ENCODE measurements at places on chromosomes 16 and 17.
A peak's percentile ranks its signal among the peaks of the same experiment; 100 is the strongest.

GRCh38 chr17:16662936-16663335, 9.3 kb upstream of the ZNF624 start:
- DNase-seq, result no peak

DNA sequence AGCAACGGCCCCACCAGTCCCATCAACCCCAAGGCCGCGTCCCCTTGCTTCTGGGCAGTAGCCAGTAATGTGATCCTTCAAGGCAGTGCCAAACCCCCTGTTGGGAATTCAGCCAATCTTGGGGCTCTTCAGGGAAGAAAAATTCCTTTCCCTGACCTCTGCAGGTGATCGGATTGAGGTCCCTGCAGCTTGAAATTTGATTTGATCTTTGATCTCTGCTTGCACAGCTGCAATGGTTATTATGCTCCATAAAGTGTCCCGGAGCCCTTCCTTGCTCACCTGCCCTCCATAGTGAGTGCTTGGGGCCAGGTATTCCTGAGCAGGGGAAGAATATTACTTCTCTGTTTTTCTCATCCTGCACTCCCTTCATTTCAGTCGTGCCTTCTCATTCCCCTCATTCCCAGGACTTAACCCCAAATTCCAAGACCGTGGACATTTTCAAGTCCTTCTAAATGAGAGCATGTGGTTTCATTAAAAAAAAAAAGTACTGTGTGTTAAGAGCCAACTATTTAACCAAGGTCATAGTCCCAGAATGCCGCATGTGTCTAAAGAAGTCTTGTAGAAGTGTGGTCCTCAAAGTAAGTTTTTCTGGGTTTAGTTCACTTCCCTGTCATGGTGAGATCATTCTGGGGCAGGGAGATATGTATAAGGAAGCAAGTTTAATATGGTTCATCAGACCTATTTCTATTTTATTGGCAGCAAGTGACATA, 56.3 kb downstream of the SOX9 start:
- DNase-seq, result no peak

DNA sequence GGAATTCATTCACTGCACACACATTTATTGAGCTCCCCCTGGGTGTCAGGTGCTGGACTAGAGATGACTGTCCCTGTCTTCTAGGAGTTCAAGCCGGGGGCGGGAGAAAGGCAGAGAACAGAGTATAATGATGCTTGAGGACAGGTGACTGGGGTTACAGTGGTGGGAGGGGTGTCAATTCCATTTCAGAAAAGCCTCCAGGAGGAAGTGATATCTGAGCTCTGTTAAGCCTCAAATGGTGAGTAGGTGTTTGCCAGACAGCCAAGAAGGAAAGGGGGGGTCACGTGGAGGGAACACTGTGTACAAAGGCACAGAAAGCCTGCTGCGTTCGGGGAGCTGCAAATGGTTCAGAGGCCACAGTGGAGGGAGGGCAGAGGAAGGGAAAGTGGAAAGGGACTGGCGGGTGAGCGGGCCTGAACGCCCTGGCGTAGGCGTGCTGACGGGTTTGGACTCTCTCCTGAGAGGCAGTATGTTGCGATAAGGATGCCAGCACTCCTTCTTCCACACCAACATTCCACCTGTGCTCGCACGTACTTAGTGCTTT, 9.7 kb upstream of the NXPH3 start:
- no peak for DNase-seq

DNA sequence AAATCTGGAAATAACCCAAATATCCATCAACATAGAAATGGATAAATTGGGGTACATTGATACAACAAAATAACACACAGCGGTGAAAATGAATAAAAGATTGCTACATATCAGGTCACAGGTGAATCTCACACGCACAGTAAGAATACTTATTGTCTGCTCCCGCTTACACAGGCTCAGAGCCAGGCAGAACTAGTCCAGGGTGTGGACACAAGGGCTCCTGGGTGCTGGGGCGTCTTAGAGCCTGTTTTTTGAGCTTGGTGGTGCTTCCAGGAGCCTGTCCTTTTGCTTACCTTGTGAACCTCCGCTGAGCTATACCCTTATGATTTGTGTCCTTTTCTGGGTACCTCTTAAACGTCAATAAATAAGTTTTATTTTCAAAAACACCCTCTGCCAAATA, 19.8 kb upstream of the C16orf74 start:
- DNase-seq, result no peak

DNA sequence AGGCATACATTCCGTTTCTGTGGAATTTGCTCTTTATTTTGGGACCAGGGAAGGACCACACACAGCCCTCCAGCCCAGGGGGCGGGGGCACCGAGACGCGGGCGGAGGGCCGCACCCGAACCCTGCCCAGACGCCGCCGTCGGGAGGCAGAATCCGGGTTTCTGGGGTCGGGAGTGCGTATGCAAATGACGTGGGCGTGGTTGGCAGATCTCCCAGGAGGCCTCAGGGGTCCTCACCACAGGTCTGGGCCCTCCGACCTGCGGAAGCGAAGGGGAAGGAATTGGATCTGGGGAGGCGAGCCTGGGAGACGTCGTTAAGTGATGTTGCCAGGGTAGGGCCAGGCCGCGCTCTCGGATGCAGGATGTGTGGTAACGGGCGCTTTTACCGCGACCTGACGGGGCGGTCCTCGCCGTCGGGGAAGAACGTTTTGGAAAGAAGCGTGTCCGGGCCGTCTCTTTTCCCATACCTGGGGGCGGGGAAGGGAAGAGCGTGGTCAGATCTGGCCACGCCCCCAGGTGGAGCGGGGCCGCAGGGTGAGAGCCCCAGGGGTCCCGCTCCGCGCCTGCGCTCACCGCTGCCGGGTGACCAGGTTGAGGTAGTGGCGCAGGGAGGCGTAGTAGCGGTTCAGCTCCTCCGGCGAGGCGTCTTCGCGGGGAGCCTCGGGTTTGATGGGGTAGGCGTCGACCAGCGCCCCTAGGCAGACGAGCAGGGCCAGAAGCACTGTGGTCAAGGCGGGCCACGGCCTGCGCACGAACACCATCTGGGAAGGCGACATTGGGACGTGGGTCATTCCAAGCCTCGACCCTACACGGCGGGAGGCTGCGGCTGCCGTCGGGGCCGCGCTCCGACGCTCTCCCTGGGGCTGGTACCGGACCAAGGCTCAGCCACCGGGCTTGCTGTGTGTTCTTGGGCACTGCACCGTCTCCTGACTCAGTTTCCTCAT, 745 bp downstream of the PYY start:
- DNase-seq, result no peak

- no peak for DNase-seq
These were observed 503 bp downstream of the DHX58 start for GRCh38 chr17:42111871-42112551.

DNA sequence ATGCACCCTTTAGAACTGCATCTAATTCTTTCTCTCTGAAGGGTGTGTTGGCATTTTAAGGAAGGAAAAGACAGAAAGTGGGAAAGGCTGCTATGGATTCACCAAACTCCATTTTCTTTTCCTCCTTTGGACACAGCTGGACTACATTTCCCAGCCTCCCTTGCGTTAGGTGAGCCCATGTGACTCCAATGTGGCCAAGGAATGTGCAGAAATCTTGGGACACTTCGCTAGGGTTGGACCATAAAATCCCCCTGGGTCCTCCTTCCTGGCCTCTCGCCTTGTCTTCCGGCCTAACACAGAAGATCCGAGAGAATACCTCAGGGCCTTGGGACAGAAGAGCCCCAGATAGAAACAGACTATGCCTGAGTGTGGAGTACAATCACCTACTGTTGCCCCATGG, 56.3 kb downstream of the ABCC12 start:
- DNase-seq, result no peak

DNA sequence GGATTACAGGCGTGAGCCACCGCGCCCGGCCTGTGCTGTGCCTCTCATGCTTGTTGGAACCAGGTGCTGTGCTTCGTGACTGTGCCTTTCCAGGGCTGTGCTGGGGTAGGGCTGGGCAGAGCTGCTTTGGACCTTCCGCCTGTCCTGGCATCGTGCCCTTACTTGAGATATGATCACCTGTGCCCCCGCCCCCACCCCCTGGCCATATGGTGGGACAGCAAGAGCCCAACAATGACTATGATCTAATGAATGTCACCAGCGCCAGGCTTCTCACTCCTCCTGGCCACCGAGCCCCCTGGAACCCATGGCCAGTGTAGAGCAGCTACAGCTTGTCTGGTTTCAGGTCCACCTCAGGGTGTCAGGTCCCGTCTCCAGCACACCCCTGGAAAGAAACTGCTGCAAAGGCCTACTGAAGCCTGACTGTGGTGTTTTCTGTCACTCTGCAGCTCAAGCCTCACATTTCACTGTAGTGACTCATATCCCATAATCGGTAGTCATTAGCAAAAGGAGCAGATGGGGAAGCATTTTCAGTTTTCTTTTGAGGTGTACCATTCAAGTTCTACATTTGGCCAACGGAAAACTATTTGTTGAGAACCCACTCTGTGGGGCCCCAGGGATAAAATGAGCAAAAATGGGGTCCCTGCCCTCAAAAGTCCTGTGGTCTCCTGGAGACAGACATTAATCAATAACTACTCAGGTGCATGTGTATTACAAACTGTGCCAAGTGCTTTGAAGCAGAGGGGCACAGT, 22.1 kb downstream of the FCSK start:
- DNase-seq, result peak; percentile 96

- no peak for DNase-seq
These were observed 968 bp downstream of the MRPL28 start for GRCh38 chr16:369275-369865.

DNA sequence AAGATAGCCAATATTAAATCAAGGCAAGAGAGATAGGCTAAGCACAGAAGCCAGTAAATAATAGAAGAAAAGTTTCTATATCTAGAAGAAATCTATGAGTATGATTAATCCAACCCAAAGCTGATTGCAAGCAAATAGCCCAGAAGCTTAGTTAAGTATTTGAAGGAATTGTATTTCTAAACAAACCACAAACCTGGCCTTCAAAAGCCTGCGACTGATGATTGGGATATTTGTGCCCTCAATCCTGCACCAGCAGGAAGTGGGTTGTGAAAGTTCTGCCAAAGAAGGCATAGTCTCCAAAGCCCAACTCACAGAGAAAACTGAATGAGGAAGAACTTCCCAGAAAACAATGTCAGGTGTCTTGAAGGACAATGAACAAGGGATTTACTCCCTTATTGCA, 114.5 kb upstream of the C17orf78 start:
- no peak for DNase-seq

DNA sequence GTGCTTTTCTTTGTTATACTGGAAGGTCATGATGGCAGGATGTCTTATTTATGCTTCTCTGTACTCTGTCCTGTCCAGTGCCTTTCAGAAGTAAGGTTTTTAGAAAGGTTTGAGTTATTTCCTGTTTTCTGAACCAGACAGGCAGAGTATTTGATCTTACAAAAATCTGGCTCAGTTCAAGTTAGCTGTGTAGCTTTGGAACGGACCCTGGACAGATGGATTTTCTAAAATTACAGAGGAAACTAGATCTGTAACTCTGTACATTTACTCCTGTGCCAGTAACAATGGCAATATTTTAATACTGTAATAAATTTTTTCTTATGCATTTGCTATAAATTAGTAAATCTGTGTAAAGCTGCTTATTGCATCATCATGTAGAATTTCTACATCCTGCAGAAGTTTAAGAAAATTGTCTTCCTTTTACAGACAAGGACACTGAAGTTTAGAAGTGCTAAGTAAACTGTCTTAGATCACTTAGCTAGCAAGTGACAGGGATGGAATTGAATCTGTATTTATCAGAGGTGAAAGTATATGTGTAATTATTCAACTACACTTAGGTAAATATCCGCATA, 347.6 kb downstream of the WWOX start:
- DNase-seq, result no peak

DNA sequence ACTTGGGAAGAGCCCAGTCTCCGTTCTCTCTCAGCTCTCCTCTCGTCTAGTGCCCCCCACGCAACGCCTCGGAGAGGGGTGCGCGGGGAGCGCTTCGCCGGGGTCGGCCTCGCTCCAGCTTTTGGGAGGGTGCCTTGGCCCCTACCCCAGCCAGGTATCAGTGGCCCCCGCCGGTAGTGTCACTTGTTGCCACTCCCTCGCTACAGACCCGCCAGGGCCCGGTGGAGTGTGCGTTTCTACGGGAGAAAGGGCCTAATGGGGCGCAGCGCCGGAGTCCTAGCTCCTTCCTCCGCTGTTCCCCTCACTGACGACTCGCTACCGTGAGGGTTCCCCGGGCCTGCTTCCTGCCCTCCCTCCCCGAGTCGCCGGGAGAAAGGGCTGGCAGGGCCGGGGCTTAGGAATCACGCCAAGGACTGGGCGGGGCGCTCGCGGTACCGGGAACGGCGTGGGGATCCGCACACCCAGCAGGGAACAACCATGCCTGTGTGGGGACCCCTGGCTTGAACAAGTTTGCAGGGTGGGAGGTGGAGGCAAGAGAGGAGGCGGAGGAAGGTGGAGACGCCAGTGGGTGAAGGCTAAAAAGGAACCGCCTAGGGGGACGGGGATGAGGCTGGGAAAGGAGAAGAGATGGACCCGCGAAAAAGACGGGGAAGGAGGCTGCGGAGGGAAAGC, 997 bp upstream of the CDH11 start:
- no peak for DNase-seq

DNA sequence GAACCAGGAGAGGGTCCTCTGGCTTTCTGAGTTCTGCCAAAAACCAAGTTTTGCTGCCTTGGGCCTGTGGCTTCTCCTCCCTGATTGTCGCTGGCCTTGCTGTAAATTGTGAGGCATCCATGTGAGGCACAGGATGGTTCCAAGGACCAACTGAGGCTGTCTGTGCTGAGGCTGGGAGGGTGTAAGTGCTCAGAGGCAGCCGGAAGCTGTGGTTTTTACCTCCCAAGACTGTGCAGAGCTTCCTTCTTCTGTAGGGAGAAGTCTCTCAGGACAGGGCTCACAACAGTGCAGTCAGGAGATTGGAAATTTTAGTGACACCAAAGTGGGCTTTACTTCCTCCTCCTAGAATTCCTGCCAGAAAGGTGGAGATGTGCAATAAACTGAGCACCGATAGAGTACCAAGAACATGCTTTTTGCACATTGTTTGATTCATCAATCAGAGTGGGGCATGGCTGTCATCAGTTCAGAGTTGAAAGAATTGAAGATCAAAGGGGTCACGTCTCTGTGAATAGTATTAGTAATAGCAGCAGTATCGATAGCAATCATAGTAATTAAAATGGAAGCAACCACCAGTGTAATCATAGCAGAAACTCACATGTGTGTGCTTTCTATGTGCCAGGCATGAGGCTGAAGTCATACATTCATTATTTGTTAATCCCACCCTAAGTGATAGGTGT, 467.1 kb downstream of the WWOX start:
- DNase-seq, result no peak

DNA sequence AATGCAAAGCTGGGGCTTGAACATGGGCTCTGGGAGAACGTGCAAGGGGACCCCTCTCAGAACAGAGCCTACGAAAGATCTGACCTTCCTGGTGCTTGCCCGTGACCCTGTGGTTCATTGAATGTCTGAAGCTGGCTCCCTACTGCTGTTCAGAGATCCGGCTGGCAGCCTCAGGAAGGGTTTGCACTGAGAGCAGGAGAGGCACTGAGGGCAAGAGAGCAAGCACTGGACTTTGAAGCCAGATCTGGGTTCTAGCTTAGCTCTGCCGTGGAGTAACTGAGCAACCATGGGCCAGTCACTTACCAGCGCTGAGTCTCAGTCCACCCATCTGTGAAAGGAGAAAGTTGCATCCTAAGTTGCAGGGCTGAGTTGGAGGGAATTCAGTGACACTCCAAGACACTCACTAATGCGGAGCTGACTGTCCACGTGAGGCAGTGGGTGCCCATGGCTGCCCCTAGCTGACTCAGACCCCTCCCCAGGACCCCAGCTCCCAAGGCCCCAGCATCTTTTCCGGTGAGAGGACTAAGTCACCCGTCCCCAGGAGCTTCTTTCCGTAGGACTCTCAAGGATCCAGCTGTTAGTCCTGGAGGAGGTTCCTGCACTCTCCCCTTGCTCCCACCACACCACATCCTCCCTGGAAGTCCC, 41.3 kb downstream of the BEAN1 start:
- no peak for DNase-seq
